ENCODE measurements at places on chromosomes 7 and 10. TPM values are rescaled to one million over a fixed set of nuclear protein-coding genes. Genes with fewer than 3 reads are reported as not detected.
A peak's percentile ranks its signal among the peaks of the same experiment; 100 is the strongest.

DNA sequence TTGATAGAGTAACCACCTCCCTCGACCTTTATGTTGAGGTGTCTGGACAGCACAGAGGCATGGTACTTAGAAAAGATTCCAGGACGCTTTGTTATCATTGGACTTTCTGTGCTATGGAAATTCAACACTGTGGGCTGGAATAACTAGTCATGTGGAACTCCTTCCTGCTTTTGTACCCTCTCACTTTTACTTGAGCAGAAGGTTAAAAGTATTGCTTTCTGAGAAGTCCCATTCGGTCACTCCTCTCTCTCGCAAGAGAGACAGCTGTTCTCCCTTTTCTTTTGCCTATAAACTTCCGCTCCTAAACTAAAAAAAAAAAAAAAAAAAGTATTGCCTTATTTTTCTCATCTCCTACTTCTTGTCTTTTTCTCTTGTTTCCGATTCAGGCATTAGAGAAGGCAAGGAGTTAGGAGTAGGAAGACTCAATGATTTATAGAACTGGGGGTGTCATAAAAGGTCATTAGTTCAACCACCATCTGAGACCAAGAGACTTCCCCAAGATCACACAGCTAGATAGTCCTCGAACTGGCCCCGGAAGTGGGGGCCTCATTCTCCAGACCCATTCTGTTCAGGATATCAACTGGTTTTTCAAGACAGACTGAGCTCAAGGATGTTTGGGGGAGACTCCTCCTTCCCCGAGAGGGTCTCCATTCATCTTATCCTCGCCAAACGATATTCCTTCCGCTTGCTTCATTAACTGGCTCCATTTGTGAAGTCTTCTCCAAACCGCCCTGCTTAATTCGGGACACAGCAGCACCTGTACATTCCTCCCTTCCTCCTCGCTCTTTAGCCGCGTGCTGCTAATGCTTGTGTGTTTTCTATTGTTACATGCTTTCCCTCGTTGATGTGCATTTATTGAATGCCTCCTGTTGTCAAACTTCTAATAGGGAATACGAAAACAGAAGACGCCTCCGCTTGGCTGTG, 995 bp upstream of the INPP5F start:
- peak overlapping the region; percentile 85 for H3K27ac ChIP-seq
- H3K4me1 ChIP-seq, result no peaks in the 10 kb centered on the region
- no peak for DNase-seq

DNA sequence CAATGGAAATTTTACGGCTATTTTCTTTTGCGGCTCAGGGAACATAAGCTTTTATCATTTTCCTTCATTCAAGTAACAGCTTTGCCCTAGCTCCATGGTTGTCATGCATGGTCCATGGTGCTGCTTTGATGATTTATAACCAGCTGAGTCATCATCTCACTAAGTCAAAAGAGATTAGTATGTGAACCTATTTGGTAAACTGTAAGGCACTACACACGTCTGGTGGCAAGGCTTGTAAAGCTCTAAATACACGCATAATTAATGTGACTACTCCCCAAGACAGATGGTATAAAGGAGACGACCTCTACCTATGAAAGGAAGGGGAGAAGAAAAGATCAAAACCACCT, 340.2 kb downstream of the KCNMA1 start:
- H3K27me3 ChIP-seq, result no peaks in the 10 kb centered on the region
- peak overlapping the region; percentile 72 for H3K27ac ChIP-seq
- no peaks in the 10 kb centered on the region for H3K4me1 ChIP-seq
- no peak overlapping the region for H3K4me3 ChIP-seq

GRCh38 chr10:24680647-24681524, 42.8 kb downstream of the ARHGAP21 start:
- H3K27me3 ChIP-seq, result no peaks in the 10 kb centered on the region
- H3K27ac ChIP-seq, result no peak overlapping the region
- H3K36me3 ChIP-seq, result no peaks in the 10 kb centered on the region

- H3K4me3 ChIP-seq, result peak overlapping the region; percentile 93
- H3K4me1 ChIP-seq, result no peaks in the 10 kb centered on the region
- peaks cover 8% of the 10 kb centered on the region for H3K36me3 ChIP-seq
Measured at GRCh38 chr10:72275351-72276012, 1.8 kb downstream of the DDIT4 start.

DNA sequence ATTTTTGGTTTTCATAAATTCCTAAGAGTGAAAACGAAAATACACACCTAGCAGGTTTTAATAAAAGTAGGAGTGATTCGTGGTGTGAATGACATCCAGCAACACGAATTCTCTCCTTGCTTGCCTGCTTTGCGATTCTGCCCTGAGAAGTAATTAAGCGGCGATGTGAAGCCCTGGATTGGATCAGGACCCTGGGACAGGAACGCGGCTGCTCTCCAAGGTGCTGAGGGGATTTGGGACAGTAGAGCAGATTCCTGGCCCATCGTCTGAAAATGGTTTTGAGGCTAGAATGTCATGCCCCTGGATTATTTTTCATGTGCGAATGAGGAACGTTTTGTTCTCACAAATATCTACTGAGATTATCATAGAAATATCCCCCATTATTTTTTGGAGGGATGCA, 7.8 kb downstream of the NPS start:
- H3K4me3 ChIP-seq, result no peak overlapping the region
- no peaks in the 10 kb centered on the region for H3K27me3 ChIP-seq
- DNase-seq, result no peak

DNA sequence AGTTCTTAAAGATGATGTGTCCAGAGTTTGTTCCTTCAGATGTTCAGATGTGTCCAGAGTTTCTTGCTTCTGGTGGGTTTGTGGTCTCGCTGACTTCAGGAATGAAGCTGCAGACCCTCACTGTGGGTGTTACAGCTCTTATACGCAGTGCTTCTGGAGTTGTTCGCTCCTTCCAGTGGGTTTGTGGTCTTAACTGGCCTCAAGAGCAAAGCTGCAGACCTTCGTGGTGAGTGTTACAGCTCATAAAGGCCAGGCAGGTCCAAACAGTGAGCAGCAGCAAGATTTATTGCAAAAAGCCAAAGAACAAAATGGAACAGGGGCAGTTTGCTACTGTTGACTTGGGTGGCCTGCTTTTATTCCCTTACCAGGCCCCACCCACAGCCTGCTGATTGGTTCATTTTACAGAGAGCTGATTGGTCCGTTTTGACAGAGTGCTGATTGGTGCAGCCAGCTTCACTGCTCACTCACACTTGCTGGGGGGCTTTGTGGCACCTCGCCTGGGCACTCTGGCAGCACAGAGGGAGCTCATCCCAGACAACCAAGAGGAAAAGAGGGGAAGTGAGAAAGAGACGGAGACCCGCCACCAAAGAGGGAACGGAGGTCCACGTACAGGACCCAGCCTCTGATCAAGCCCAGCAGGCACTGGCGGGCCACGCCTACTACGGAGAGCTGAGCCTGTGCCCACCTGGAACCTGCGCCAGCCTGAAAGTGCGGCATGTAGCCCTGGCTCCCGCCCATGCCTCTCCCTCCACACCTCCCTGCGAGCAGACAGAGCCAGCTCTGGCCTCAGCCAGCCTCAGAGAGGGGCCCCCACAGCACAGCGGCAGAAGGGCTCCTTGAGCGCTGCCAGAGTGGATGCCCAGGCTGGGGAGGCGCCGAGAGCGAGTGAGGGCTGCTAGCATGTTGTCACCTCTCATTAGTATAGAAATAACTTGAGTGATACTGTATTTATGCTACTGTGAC, 55.8 kb upstream of the SEMA3C start:
- H3K27me3 ChIP-seq, result no peaks in the 10 kb centered on the region
- no peak overlapping the region for H3K4me3 ChIP-seq
- H3K27ac ChIP-seq, result no peak overlapping the region
- H3K4me1 ChIP-seq, result no peaks in the 10 kb centered on the region
- no peaks in the 10 kb centered on the region for H3K36me3 ChIP-seq

DNA sequence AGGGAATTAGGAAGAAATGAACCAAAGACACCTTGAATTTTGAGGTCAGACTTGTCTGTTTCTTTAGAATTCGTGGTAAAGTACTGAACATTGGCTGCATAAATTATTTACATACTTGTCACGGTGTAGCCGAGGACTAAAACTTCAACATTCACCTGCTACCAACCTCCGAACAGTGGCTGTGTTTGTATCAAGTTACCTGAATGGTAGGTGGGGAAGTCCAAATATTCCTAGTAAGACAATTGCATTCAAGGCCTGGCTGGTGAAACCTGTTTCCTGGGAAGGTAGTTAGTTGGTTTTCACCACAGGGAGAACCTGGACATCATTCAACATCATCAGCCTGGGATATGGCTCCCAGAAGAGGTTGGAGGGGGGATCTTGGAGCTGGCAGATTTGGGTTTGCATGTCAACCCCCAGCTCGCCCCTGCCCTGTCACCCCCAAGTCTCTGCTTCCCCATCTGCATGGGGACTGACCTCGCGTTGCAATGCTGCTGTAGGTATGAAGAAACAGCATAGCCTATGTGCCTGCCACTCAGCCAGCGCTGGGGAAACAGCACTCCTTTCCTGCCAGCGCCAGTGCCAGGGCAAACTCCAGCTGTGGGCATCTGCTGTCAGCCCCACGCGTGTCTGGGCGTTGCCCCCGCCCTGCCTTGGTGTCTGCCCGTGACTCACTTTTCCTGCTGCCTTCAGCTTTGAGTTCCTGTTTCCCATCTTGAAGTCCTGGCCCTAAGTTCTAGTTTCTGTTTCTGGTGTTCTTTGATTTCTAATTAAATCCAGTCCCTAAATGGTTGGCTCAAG, 12.7 kb upstream of the LARP4B start:
- no peaks in the 10 kb centered on the region for H3K36me3 ChIP-seq
- H3K4me3 ChIP-seq, result no peak overlapping the region
- no peaks in the 10 kb centered on the region for H3K4me1 ChIP-seq
- peak; percentile 53 for DNase-seq

DNA sequence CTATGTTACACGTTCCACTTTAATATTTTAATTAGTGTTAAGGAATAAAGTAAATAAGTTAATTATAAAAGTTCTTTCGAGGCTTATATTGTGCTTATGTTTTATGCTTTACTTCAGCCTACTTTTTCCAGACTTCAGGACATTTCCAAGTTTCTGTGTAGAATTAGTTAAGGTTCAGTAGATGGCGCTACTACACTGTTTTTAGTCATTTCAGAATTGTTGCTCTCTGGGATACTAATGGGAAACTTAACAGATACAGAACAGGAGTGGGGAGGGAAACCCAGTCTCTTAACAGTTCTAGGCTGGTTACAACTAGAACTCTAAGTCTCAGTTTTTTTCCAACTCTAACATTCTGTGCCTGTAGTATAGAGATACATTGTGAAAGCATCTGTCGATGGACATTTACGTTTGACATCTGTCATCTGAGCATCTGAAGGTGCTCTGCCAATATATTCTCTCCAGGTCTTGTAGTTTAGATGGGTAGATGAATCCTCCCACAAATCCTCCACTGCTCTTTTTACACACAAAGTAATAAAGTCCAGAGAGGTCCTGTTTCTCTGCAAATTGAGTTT, 56.8 kb upstream of the FAM171A1 start:
- H3K27ac ChIP-seq, result no peak overlapping the region
- DNase-seq, result no peak
- no peaks in the 10 kb centered on the region for H3K36me3 ChIP-seq

DNA sequence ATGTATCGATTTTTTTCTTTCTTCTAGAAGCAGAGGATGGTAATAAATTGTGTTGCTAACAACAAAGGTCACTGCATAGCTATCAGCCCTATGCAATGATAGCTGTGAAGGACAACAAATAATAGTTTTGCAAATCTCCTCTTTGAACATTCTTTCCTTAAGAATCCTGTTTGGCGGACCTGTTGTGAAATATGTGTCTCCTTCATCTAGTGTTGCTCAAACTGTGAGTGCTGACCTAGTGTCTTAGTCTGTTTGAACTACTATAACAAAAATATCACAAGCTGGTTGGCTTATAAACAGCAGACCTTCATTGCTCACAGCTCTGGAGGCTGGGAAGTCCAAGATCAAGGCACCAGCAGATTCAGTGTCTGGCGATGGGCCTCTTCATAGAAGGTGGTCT, 53.7 kb downstream of the CAV1 start:
- H3K36me3 ChIP-seq, result no peaks in the 10 kb centered on the region
- H3K4me1 ChIP-seq, result no peaks in the 10 kb centered on the region

GRCh38 chr7:72538147-72538546, 126.0 kb upstream of the CALN1 start:
- H3K4me3 ChIP-seq, result no peak overlapping the region
- H3K36me3 ChIP-seq, result no peaks in the 10 kb centered on the region
- DNase-seq, result no peak
- no peaks in the 10 kb centered on the region for H3K27me3 ChIP-seq

GRCh38 chr7:127895360-127895759, 135.9 kb downstream of the LRRC4 start:
- no peaks in the 10 kb centered on the region for H3K36me3 ChIP-seq
- H3K27ac ChIP-seq, result no peak overlapping the region
- no peak for DNase-seq
- no peaks in the 10 kb centered on the region for H3K4me1 ChIP-seq
- no peak overlapping the region for H3K4me3 ChIP-seq
- no peaks in the 10 kb centered on the region for H3K27me3 ChIP-seq

- peaks cover 4% of the 10 kb centered on the region for H3K4me1 ChIP-seq
- H3K36me3 ChIP-seq, result peaks cover 3% of the 10 kb centered on the region
- H3K27ac ChIP-seq, result no peak overlapping the region
- no peak overlapping the region for H3K4me3 ChIP-seq
Measured at GRCh38 chr7:55193245-55193644, 171.9 kb upstream of the LANCL2 start.

- H3K27ac ChIP-seq, result no peak overlapping the region
- no peaks in the 10 kb centered on the region for H3K27me3 ChIP-seq
- no peaks in the 10 kb centered on the region for H3K36me3 ChIP-seq
Measured at GRCh38 chr7:18320422-18320821, 175.1 kb upstream of the HDAC9 start.

DNA sequence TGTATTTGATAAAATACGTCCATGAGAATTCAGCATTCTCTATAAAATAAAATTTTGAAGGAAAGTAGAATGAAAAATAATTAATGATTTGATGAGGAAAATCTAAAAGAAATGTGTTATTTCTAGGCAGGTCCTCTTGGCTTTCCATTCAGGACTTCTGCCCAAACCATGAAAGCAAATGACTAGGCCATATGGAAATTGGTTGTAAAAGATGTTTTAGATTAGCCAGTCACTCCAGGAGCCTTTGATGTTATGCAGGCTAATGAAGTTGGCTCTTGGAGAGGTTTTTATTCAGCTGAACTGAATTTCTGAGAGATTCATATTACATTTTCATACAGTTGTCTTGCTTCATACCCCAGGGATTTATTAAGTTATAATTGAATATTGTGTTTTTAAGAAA, 452.8 kb downstream of the SDK1 start:
- H3K27me3 ChIP-seq, result no peaks in the 10 kb centered on the region
- H3K4me3 ChIP-seq, result no peak overlapping the region
- no peak overlapping the region for H3K27ac ChIP-seq
- no peaks in the 10 kb centered on the region for H3K4me1 ChIP-seq

DNA sequence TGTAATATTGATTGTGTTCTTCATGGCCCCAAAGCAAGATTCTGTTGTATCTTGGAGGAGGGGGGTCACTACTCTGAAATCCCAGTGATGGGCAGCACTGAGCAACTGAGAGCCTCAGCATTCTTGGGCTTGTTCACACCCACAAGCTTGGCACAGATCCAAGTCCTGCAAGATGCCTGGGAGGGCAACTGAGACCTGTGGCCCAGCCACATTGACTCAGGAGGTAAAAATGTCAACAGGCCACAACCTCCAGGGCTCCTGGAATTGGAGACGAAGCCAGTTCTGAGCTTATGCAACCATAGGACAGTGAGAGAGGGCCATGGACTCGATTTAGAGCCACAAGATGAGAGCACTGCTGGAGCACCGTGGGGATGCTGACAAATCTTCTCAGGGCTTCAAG, 3.1 kb upstream of the DOCK1 start:
- H3K4me1 ChIP-seq, result no peaks in the 10 kb centered on the region
- no peak overlapping the region for H3K4me3 ChIP-seq
- no peak overlapping the region for H3K27ac ChIP-seq
- no peaks in the 10 kb centered on the region for H3K27me3 ChIP-seq

- H3K4me3 ChIP-seq, result no peak overlapping the region
- peak overlapping the region; percentile 74 for H3K27ac ChIP-seq
- H3K4me1 ChIP-seq, result peaks cover 18% of the 10 kb centered on the region
- H3K36me3 ChIP-seq, result no peaks in the 10 kb centered on the region
Measured at GRCh38 chr7:29207162-29207801, 12.7 kb downstream of the CHN2 start.

MEIG1 gene
- not detected for total RNA-seq

INHBA gene
- 1.1 TPM for total RNA-seq

FAM171A1 gene
- 10.5 TPM for total RNA-seq

TRIL gene
- 0.29 TPM for total RNA-seq

Data from right lobe of liver (tissue), 6 donors.